GF-D8 (cell line): ENCODE measurements at places on chromosomes 3 and 15.

GRCh38 chr3:62604751-62605351 is 231.5 kb upstream of the FEZF2 start:
- DNase-seq, result no peak

DNA sequence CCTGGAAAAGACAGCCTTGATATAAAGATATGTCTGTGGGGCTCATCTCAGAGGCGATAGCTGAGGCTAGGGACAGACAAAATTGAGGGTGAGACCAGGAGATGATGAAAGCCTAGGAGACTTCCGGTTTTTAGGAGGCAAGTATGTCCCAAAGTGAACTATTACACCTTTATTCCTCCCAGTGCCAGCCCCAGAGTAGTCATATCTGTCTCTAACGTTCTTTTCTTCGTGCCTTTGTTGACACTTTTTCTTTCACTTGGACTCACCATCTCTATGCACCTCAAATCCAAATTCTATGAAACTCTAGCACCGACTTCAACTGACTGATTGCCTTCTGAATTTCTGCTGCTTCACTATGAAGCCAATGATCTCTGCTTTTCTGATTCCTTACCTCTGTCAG is 93.8 kb upstream of the RASGRP1 start:
- DNase-seq, result no peak

DNA sequence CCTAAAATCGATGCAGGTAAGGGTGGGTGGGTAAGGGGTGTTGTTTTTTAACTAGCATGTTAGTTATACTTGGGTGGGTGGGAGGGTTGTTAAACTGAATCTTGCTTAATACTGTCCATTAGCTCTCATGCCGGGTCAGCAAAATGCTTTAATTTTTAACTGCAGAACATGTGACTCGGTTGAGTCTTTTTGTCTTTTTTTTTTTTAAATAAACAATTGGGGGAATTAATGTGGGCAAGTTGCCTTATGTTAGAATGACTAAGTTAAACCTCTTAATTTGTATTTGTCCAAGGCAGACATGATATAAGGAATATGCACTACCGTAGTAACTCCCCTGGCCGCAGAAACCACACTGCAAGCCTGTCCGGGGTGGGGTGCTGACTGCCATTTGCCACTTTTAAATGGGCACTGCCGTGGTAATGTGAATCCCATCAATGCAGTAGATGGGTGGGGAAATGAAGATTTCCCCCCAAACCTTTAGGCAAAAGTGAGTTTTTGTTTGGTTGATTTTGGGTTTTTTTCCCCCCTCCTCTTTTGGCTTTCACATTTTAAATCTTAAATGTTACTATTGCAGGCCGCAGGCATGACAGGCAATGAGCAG is 54.3 kb upstream of the CCR4 start:
- no peak for DNase-seq

DNA sequence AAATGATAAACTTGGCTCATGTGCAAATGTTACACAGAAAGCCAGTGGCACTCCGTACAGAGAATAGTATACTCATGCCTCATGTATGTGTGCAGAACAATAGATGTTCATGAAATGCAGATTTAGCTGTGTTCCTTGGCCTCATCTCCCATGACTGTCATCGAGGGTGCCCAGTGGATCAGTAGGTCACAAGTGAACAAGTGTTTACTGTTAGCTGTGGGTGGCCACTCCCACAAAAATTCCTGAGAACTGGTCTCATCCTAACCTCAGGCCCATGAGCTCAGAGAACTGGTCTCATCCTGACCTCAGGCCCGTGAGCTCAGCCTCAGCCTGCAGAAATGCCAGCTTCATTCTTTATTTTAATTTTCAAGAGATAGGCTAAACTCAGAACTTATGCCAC is 124.1 kb downstream of the GADL1 start:
- no peak for DNase-seq

GRCh38 chr3:87088430-87088992 is 97.6 kb upstream of the VGLL3 start:
- no peak for DNase-seq

DNA sequence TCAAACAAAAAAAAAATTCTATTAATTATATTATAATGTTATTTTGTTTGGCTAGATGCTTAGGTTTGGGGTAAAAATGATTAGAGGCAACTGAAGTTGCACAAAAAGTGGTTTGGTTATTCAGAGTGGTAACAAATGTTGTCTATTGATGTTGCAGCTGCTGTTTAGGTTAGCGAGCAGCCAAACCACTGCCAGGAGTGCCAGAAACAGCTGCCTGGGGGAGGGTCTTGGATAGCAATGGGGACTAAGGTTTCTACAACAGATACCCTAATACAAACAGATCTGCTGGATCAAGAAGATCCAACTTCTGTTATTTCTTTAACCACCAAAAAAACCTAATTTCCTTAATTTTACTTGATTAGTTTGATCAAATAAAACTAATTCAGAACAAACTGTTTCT is 26.6 kb downstream of the BTLA start:
- no peak for DNase-seq

- DNase-seq, result no peak
Observed at GRCh38 chr3:97647441-97647982, 117.0 kb upstream of the ARL6 start.

DNA sequence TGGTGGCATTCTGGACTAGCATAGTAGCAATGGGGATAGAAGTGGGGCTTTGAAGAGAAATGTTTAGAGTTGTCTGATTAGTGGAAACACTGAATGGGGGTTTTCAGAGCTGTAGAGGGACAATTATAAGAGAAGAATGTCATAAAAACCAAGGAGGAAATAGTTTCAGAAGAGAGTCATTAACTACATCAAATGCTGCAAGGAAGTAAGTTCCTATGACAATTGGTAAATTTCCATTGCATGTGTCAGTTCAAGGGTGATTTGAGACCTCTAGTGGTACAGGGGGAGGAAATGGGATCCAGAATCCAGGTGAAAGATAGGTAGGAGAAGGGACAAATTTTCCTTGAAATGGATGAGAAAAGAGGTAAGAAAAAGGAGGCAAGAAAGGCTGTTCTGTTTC is 68.3 kb upstream of the TBC1D5 start:
- DNase-seq, result no peak

DNA sequence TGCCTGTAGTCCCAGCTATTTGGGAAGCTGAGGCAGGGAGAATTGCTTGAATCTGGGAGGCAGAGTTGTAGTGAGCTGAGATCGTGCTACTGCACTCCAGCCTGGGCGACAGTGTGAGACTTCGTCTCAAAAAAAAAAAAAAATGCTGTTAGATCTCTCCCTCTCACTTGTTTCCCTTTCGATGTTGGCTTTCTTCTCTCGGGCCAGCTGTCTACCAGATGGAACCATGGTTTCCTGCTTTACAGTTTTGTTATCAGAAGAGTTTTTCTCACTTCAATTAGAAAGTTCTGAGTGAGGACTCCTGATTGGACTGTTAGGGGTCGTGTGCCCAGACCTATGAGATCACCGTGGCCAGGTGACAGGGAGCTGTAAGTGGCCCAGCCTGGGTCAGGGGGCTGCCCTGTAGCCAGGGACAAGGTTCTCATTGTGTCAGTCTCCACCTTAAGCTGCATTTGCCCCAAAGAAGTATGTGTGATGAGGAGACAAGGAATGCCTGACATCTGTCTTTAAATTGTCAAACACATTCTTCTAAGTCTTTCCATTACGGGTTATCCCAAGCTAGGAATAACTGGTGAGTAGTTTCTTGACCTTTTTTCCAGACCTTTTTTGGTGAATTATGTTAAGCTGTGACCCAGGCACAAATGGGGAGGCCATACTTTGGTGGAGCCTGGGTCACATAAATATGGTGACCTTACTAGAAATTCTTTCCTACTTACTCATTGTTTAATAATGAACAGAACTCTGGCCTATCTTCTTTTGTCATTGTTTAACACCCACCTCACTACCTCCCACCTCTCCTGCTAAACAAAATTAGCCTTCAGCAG is 25.2 kb downstream of the SNAPC5 start:
- no peak for DNase-seq

DNA sequence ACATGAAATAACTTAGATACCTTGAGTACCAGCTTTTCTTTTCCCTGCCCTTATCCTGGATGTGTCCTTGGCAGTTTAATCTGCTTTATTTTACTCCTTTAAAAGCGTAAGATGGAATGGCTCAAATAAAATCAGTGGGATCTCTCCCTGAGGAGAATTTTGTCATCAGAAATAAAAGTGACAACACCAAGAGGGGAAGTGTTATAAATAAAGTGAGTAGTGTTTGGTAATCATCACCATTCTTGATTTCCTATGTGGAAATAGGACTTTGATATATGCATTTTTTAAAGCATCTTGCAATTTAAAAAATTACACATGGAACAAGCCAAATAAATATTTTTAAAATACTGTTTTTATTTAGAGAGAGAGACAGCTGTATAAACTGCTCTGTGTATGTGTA is 76.5 kb downstream of the MBNL1 start:
- DNase-seq, result no peak

DNA sequence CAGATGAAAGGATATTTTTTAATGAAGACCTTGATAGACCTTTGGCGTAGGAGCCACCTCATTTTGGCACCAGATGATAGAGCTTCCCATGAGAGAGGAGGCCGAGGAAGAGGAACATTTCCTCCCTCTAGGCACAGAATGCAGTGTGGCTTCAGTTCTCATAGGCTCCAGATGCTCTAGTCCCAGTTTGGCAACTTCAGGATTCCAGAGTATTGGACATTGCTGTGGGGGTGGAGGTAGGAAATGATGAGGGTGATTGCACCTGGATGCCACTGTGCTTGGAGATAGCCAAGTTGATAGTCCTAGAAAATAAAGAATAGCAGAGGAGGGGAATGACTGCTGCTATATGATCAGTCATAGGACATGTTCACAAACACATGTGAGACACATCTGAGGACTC is 58.3 kb upstream of the KY start:
- no peak for DNase-seq

DNA sequence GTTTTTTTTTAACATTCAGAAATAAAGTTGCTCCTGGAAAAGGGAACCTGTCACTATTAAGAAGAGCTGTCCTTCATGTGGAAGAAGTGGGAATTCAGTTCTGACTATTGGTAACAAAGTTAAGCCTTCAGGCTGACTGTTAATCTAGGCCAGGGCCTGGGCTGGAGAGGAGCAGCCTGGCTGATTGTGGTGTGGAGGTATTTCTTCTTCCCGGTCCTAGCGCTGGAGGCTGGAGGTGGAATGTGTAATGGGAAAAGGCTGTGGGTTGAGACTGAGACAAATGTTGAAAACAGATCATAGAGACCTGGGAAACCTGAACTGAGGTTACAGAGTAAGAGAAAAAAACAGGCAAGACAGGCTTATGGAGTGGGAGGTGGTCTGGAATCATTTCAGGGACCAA is 23.8 kb upstream of the SH3BP5 start:
- no peak for DNase-seq

- DNase-seq, result no peak
Observed at GRCh38 chr15:75232826-75233503, 25.2 kb upstream of the GOLGA6C start.

GRCh38 chr3:77489216-77489615 is 449.3 kb downstream of the ROBO2 start:
- DNase-seq, result no peak

- DNase-seq, result no peak
Observed at GRCh38 chr15:41713047-41713446, 52.8 kb downstream of the MGA start.

DNA sequence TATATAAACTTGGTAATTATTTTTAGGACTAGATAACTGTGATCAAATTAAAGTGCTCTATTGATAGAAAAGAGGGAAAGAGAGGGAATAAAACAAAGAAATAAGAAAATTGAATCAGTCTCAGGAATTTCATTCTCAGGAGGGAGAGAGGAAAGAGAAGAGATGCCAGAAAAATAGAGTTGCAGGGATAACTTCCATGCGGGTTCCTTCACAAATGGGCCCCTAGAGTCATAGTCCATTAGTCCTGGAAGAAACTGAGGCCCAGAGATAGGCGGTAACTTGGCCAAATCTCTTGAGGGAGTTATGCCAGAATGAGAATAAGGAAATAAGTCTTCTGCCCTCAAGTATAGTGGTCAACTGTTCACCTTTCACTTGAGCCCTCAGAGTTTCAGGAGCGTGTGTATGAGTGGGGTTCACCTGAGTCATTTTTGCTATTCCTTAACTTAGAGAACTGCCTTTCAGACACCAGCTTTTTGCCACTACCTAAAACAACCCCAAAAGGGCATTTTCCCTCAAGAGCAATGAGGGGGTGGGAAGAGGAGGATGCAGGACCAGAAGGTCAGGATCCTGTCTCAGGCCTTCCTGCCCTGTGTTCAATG is 192.6 kb downstream of the MEX3B start:
- no peak for DNase-seq

- no peak for DNase-seq
Observed at GRCh38 chr3:37987751-37988179, 2.8 kb upstream of the VILL start.

GRCh38 chr3:124635169-124635539 is 95.1 kb upstream of the UMPS start:
- DNase-seq, result no peak
